ENCODE measurements at places on chromosomes 3 and 15.

DNA sequence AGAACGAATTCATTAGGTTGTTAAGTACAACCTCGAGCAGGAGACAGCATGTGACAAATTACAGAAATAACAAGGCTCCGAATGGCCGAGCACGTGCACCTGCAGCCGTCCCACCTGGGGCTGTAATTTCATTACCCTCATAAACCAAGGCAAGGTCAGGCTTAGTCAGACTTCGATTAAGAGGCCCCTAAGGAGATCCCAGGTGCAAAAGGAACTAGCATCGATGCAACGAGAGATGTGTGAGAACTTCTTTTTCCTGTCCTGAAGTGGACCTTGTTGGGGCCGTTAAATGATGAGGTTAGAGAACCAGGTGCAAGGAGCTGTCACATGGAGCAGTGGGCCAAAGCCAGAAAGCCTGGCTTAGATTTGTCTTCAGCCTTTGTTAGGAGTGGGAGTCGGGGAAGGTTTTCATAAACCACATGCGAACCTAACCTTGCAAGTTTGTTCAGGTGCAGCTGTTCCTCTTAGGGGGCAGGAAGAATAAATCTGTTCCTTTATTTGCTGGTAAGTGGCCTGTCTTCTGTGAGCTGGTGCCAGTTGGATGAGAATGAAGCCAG lies 559.9 kb upstream of the MCTP2 start:
- DNase-seq = no peak

DNA sequence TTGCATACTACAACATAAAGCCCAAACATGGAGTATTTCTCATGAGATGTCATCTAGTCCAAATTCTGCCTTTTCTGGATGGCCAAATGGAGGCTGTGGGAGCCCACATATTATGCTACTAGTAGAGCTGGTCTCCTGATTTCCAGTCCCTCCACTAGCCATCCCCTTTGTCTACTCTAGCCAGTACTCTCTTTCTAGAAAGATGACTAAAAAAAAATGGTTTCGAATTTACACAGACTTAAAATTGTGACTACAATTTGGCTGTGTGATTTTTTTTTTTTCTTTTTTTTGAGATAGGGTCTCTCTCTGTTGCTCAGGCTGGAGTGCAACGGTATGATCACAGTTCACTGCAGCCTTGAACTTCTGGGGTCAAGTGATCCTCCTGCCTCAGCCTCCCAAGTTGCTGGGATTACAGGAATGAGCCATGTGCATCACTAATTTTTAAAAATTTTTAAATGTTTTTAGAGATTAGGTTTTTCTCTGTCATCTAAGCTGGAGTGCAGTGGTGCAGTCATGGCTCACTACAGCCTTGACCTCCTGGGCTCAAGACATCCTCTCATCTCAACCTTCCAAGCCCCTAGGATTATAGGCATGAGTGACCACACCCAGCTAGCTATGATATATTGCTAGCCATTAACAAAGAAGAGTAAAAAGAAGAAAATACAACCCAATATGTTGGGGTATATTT lies 273.9 kb downstream of the ADAMTSL3 start:
- DNase-seq = no peak

GRCh38 chr3:138476526-138476925 lies 42.1 kb downstream of the ESYT3 start:
- DNase-seq = no peak

DNA sequence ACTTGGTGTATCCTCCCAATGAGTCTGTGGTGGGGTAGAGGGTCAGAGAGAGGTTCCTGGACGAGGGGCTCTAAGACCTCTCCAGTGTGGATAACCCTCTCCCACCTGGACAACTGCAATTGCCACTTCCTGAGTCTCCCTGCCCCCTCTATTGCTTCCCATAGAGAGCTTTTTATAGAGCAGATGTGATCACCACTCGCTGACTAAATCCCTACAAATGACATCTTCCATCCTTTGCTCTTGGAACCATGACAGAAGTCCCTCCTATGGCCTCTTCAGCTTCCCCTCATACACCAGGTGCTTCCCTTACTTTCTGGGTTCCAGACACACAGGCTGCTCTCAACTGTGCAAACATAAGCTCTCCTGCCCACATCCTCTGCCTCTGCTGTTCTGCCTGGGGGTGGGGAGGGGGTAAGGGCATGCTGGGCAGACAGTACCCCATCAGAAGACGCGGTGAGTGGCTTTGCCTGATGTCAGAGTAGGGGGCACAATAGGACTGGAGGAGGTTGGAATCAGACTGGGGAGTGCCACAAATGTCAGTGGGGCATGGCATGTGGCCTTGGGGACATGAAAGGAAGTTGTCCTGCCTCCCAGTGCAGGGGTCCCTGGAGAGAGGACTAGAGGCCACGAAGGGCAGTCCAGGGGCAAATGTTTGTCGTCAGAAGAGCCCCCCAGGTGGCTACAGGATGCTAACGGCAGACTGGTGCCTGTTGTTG lies 15.2 kb downstream of the ITIH3 start:
- no peak for DNase-seq

GRCh38 chr3:94694894-94695293 lies 632.0 kb downstream of the NSUN3 start:
- no peak for DNase-seq

- peak; percentile 85 for DNase-seq
Measured at GRCh38 chr3:16849229-16849628, 35.5 kb upstream of the PLCL2 start.

DNA sequence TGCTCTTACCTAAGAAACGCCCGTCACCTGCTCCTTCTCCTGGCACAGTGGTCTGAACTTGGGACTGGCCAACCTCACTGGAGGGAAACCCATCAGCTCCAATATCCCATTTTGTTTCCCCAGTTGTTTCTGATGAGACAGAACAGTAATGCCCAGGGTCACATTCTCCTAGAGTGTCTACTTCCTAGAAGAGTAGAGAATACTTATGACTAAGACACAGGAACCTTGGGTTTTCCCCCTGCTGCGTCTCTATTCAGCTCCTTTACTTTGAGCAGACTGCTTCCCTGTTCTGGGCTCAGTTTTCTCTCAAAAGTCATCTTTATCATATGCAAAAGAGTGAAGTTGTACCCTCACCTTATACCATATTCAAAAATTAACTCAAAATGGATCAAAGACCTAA lies 79.4 kb downstream of the POLR2M start:
- DNase-seq = no peak

DNA sequence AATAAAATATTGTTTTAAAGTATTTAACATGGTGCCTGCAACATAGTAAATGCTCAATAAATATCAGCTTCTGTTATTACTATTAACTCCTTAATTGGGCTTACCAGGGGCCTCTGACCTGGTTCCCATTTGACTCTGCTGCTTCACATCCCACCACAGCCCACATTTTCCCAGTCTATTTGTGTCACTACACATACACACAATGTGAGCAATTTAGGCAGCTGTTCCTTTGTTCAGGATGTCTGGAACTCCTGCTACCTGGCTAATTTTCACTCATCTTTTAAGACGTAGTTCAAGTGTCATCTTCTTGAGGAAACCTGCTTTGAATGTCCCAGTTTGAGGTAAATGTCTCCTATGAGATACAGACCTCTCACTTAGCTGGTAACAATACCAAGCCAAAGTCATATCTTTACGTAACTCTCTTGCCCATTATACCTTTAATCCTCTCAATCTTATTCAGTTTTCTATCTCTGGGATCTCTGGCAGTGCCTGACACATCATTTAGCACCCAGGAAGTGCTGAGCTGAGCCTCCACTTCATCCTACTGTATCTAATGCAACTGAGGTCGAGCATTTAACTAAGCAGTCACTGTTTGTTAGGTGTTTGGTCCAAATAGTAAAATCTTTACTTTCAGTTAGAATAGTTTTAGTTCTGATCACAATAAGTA lies 4.4 kb downstream of the TGFBR2 start:
- DNase-seq = peak; percentile 30

DNA sequence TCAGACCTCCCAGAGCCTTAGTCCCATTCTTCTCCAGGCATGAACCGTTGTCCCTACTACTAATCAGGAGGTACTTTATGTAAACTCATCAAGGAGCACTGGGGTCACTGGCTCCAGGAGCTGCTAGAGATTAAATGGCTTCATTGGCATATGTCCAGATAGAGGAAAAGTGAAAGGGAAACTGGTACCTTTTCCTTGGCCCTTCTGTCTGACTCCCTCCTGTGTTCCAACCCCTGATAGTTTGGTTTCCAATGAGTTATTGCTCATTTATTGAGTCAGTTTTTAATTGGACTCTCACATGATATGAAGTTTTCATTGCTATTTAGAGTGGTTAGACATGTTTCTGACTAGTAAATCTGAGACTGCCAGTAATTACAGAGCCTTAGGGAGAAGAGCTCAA lies 130.5 kb upstream of the BFSP2 start:
- DNase-seq = no peak

DNA sequence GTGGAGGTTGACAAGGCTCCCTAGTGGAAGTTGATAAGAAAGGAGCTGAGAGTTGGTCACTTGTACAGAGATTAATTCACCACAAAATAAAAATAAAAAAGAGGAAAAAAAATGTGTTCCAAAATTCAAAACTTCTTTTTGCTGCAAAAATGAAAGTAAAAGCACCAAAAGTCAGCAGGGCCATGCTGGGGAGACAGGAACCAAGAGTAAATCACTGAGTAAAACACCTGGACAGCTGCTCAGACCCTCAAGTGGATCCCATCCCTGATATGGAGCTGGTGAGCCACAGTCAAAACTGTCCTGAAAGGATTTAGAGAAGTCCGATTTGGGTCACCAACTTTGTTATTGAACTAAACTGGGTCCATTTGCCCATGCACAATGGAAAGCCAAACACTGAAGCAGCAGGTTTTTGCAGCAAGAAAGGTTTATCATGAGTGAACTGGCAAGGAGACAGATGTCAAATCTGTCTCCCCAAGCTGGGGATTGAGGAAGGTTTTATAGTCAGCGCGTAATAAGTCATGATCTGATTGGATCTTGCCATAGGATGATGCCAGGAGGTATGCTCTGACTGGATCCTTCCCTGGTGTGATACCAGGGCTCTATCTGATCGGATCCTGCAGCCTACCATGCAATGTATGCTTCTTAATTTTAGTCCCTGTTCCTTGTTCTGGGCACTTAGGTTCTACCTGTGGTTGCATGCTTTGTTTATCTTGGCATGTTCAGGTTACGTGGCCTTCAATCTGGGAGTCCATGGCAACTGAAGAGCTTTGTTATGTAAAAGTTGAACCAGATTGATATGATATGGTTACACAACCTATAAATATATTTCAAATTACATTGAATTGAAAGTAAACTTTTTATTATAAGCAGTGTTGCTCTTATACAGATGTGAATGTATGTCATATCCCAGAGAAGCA lies 313.2 kb downstream of the POLQ start:
- DNase-seq = no peak

GRCh38 chr3:88112289-88112688 lies 37.5 kb upstream of the C3orf38 start:
- no peak for DNase-seq

GRCh38 chr15:85804481-85805170 lies 9.9 kb upstream of the KLHL25 start:
- no peak for DNase-seq

GRCh38 chr3:126851934-126852333 lies 131.0 kb upstream of the PLXNA1 start:
- DNase-seq = no peak

GRCh38 chr3:152050903-152051302 lies 177.5 kb downstream of the SUCNR1 start:
- no peak for DNase-seq

- DNase-seq = no peak
Measured at GRCh38 chr15:89377024-89377841, 42.6 kb upstream of the POLG start.

DNA sequence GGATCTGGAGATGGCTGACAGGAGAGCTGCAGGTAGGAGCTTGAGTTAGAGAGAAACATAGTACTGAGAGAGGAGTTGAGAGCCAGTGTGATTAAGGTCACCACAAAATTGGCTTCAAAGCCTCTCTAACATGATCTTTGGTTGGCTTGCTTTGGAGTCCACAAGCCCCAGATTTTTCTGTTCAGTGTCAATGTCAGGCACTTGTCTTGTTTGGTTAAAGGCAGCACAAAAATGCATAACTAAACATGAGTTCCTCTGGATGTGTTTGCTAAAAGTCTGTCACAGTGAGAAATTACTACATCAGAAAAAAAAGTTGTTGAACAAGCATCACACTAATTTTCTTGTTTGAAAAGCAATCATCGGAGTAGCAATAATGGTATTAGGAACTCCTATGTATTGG lies 440.5 kb downstream of the NTRK3 start:
- DNase-seq = no peak

DNA sequence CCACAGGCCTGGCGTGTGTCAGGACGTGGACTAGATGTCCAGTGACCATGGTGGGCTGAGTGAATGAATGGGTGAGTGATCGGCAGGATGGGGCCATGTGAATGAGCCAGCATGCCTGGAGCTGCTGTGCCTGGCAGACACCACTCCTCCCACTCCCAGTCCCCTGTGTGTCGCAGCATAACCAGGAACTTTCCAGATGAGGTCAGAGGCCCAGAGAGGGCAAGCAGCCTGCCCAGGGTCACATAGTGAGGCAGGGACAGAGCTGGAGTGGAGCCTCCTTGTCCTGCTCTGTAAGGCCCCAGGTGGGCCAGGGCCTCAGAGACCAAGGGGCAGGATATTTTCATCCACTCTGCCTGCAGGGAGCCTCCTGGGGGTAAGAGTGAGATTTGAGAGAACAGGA lies 6.4 kb downstream of the IQSEC1 start:
- no peak for DNase-seq

GRCh38 chr3:156831006-156831405 lies 4.9 kb downstream of the LEKR1 start:
- no peak for DNase-seq

DNA sequence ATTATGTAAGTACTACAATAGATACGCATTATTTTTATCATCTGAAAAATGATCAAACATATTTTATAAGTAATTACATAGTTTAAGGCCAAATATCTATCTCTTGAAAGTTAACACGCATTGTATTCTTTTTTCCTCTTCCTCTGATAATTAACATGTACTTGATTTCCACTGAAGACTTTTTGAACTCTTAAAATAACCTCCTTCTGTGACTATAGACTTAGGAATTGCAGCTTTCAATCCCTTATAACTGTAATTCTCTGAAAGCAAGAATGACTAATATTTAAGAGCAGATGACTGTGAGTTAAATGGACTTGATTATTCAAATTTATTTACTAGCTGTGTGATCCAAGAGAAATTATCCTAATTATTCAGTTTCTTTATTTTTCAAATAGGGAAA lies 730.6 kb upstream of the NECTIN3 start:
- no peak for DNase-seq

- peak; percentile 51 for DNase-seq
Measured at GRCh38 chr15:80977627-80978036, 12.0 kb downstream of the MESD start.

DNA sequence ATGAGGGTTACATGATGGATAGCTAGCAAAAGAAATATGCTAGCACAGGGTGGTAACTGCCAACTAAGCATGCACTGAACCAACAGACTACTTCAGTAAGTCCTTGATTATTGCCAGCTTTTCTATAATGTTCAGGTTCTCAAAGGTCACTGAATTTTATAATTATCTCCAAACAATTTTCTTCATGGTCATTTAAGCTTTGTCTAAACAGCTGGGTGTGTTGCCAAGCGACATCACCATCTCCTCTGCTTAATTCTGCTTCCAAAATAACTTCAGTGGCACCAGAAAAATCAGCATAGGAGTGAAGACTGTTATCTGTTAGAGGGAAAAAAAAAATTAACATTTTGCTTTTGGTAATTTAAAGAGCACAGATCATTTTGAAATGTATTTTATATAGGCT lies 54.6 kb upstream of the TOP2B start:
- DNase-seq = no peak

GRCh38 chr3:15478640-15478979 lies 42.9 kb downstream of the COLQ start:
- DNase-seq = no peak
